BE2C (cell line): ENCODE measurements at places on chromosomes 5 and 9.
A peak's percentile ranks its signal among the peaks of the same experiment; 100 is the strongest.

- peak; percentile 55 for DNase-seq
Observed at GRCh38 chr9:114278881-114279570, 43.9 kb upstream of the ORM1 start.

- DNase-seq = no peak
Observed at GRCh38 chr5:131769336-131769735, 27.5 kb downstream of the FNIP1 start.

DNA sequence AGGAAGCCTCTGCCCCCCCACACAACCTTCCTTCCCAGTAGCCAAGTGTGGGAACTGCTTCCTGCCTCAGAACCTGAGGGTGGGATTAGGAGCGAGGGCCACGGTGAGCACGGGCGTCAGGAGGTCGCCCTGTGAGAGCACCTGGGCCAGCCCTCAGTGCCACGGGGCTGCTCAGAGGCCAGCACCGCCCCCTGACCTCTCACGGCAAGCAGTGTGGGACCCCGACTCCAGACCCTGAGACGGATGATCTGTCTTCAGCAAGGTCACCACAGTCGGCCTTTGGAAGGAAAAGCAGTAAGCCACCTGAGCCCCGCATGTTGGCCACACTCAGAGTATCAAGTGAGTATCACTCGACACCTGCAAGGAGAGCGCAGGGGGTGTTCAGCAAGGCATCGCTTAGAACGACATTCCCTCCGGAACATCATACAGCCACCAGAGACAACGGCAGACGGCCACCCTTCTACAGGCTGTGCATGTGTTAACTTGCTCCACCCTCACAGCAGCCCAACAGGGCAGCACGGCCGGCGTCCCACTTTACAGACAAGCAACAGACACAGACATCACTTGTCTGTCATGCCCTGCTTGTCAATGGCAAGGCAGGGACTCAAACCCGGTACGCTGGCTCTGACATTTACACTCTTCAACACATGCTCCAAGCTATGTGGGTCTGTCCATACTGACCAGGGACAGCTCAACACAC, 50.2 kb downstream of the IPPK start:
- DNase-seq = no peak

GRCh38 chr5:173480896-173481295, 135.6 kb downstream of the BOD1 start:
- DNase-seq = no peak

GRCh38 chr5:72183101-72183520, 75.8 kb downstream of the MAP1B start:
- no peak for DNase-seq

- no peak for DNase-seq
Observed at GRCh38 chr5:82097-82496, 9.9 kb upstream of the PLEKHG4B start.

DNA sequence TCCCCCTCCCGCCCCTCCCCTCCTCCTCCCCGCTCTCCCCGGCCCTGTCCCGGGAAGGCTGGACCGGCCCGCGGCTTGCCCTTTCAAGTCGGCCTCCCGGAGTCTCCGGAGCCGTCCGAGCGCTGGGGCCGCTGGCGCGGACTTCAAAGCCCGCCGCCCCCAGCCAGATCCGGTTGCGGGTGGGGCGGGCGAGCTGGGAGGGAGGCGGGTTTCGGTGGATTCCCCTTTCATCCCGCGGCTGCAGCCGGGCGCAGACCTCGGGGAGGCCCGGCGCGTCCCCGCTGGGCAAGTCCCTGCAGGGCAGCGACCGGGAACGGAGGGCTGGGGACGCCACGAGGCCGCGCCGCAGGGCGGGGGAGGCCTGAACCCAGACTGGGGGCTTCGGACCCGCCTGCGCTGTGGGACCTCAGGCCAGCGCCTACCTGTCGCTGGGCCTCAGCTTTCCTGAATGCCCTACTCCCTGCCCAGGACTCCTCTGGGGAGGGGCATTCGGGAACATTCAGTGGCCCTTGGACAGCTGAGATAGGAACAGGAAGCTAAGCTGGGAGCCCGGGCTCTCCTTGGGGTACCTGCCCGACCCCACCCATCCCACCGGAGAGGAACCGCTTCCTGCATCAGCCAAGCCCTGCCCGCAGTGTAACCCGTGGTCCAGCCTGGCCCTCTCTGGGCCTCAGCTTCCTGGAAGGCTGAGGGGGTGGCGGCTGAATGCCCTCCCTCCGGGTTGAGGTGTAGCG, 23.4 kb downstream of the C9orf50 start:
- DNase-seq = no peak

GRCh38 chr5:150411245-150411979, 1.3 kb downstream of the CD74 start:
- no peak for DNase-seq

GRCh38 chr5:6506611-6507010, 58.0 kb downstream of the UBE2QL1 start:
- no peak for DNase-seq
